ENCODE measurements at places on chromosomes 2 and 18. TPM values are rescaled to one million over a fixed set of nuclear protein-coding genes. Genes with fewer than 3 reads are reported as not detected.

TDRD15 gene
- not detected for total RNA-seq

SPATA3 gene
- total RNA-seq, result not detected

SNTG2 gene
- total RNA-seq, result not detected

C2orf80 gene
- total RNA-seq, result not detected

HOXD3 gene
- 1.7 TPM for total RNA-seq

PIEZO2 gene
- total RNA-seq, result not detected

NT5DC4 gene
- not detected for total RNA-seq

FAM237A gene
- not detected for total RNA-seq

C2orf78 gene
- total RNA-seq, result not detected

POTEJ gene
- total RNA-seq, result not detected
